ENCODE measurements at places on chromosomes 16 and 17.

GRCh38 chr17:69235338-69236058 lies 6.9 kb upstream of the ABCA10 start:
- DNase-seq, result peak; percentile 73

DNA sequence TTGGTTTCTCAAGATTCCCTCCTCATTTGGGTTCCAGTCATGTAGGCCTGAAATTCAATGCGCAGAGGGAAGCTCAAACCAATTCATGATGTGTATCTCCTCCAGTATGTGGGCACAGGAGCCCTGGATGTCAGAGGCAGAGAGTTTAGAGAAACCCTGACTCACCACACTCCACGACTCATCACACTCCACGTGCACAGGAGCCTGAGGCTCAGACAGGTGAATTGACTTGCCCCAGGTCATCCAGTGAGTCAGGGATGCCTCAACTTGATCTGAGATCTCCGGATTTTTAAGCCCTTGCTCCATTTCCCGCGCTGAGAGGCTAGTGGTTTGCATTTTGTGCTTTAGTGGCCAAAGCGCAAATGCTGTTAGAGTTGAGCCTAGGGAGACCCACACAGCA lies 183.9 kb downstream of the HAPSTR1 start:
- no peak for DNase-seq

- DNase-seq, result no peak
These were observed 1.6 kb downstream of the CHD9 start for GRCh38 chr16:53056392-53056881.

DNA sequence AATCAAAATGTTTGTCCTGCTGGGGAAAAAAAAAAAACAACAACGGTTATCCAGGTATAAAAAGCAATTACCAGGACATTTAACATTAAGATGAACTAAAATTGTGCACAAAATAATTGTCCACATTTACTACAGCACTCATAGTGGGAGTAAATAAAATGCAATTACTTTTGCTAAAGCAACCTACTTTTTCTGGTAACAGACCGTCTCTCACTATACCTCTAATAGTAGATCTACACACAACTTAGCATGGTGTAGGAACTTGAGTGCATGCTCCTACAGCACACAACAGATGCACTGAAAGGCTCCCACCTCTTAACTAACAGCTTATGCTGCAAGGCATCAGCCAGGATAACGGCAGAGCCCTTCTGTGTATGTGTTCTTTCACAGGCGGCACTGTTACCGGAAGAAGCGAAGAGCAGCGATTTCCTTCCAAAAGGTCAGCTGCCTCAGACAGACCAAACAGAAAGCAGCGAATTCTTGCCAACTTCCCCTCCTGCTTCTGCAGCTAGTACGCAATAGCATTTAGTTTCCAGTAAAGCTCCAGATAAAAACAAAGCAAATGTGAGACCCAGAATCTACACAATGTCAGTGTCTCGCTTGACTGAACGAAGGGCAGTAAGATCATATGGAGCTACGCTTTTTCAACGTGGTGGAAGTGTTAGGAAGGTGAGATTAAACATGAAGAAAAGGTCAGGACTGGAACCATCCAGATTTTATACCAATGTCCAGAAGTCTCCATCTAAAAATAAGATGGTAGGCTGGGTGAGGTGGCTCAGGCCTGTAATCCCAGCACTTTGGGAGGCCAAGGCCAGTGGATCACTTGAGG lies 27.6 kb downstream of the STAT5B start:
- DNase-seq, result peak; percentile 75

- DNase-seq, result no peak
These were observed 24.7 kb downstream of the LIMD2 start for GRCh38 chr17:63675231-63675606.

GRCh38 chr16:12002447-12003006 lies 26.0 kb downstream of the SNX29 start:
- DNase-seq, result no peak

DNA sequence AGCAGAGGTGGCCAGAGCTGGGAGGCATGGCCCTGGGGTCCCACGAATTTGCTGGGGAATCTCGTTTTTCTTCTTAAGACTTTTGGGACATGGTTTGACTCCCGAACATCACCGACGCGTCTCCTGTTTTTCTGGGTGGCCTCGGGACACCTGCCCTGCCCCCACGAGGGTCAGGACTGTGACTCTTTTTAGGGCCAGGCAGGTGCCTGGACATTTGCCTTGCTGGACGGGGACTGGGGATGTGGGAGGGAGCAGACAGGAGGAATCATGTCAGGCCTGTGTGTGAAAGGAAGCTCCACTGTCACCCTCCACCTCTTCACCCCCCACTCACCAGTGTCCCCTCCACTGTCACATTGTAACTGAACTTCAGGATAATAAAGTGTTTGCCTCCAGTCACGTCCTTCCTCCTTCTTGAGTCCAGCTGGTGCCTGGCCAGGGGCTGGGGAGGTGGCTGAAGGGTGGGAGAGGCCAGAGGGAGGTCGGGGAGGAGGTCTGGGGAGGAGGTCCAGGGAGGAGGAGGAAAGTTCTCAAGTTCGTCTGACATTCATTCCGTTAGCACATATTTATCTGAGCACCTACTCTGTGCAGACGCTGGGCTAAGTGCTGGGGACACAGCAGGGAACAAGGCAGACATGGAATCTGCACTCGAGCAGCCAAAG lies 2.3 kb downstream of the CSF3 start:
- no peak for DNase-seq

DNA sequence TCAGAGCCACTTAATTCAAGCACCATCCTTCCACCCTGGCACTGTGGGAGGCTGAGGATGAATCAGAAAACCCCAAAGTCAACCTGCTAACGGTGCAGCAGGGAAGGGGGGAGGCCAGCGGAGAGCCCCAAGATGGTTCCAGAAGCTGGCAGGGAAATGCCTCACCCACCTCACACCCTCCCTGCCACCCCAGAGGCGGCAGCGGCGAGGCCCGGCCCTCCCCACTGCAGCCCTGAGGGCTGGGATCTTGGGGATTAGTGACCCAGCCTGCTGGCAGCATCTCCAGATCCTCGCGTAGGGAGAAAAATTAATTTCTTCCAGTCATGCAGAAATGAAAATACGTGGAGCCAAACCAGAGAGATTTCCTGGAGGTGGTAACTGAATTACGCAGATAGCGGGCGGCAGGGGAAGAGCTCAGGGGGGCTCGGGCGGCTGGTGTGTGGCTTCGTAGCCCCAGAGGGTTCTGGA lies 38.2 kb downstream of the CBFA2T3 start:
- DNase-seq, result no peak

DNA sequence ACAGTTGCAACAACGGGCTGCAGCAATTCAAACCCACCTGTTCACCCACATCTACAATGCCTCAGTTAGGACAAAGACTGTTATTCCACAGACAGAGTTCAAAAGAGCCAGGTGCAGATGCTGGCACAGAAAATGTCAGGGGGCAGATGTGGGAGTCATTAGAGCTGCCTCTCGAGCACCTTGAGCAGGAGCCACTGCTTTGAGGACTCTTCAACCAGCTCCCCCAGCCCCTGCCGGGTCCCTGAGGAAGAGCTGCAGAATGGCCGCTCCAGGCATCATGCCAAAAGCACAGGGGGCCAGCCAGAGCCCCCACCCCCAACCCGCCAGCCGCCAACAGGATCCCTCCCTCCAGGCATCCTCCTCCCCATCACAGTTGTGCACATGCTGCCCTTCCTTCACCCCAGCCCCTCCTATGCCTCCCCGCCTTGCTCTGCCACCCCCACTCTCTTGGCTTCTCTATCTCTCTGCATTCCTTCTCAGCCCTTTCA lies 20.8 kb downstream of the C17orf67 start:
- no peak for DNase-seq

DNA sequence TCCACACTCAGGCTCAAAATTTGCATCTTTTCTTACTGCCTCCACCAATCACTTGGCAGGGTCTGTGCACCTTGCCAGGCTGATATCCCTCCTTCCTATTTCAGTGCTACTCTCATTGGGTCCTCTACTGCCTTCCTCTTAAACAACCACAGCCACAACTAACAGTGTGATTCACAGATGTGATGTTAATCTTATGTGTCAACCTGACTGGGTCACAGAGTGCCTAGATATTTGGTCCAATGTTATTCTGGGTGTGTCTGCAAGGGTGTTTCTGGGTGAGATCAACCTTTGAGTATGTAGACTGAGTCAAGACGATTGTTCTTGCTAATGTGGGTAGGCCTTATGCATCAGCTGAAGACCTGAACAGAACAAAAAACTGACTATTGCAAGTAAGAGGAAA lies 51.3 kb upstream of the IRX6 start:
- no peak for DNase-seq

GRCh38 chr17:66841328-66841727 lies 6.4 kb downstream of the CACNG5 start:
- DNase-seq, result no peak

DNA sequence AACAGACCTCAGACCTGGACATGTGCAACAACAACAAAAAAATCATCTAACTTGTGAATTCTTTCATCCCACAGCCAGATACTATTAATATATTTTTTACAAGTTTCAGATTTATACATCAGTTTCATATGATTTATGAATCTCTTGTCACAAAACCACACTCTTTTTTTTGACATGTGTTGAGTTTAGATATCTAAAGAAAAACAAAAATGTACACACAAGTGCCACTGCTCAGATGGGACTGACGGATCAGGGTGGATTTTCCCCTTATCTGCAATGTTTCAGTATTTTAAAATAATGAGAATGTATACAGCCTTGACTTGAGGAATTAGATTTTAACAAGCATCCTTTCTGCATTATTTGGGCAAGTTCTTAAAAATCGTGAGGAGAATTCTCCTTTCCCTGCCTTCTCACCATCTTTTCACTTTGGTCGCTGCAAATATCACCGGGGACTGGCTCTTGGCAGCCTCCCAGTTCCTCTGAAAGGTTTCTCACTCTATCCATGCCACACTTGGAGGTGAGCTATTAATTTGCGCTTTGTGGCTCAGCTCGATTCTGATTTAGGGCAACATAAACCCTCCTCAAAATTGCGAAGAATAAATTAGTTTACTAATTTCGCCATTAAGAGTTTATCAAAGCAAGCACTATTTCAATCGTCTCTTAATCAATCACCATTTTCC lies 225.7 kb downstream of the XYLT1 start:
- no peak for DNase-seq

DNA sequence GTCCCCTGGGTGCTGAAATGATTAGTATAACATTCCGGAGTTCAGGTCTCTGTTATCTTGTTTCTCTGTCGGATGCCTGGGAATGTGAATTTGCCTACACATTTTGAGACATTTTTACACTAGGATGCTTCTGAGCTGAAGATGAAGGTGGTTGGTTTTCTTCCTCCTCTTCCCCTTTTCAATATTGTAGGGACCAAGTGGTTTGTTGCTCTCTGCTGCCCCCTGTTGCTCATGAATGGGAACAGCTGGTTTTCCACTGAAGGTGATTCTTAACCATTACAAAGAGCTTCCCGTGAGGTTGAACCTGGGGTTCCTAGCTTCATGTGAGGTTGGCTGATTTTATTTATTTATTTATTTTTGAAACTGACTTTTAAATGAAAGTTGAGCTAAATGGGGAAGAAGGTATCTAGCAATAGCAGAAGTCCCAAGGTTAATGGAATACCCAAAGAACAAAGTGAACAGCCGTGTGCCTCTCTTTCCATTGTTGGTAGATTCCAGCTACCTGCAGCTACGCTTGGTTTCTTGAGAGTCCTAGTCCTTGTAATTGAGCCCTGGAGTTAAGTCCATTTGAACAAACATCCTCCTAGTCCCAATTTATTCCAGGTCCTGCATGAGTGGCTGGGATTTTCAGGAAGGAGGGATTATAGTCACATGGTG lies 983.9 kb upstream of the EEF2KMT start:
- DNase-seq, result no peak

DNA sequence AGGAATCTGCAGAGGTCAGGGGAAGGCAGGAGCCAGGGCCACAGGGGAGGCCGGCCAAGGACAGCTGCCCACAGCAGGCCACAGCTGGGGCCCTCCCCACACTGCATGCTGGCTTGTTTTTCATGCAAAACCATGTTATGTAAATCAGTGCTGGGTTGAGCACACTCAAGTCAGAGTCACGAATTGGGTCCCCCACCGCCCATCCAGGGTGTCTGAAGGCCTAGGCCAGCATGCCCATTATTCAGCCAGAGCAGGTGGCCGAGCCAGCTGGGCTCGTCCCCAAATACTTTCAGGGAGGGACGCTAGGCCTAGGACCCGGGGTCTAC lies 51.2 kb upstream of the TOB1 start:
- no peak for DNase-seq

GRCh38 chr16:22007159-22007508 lies 777 bp upstream of the MOSMO start:
- DNase-seq, result no peak

GRCh38 chr17:80822021-80822699 lies 169.5 kb upstream of the CHMP6 start:
- no peak for DNase-seq

DNA sequence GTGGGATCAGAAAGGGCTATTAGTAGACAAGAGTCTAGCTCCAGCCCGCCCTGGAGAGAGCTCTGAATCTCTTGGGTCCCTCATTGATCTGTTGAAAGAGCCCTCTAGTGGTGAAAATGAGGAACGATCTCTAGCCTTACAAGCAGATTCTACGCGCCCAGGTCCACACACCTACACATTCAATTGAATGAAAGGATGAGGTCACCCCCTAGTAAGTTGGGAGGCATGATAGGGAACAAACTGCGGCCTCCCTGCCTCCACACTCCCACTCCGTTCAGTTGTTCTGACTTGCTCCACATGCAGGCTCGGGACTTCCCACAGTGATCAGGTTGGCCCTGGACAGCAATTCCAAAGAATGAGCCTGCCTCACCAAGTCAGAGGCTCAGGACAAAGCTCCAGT lies 2.9 kb upstream of the CACNG3 start:
- DNase-seq, result peak; percentile 37

- no peak for DNase-seq
These were observed 7.5 kb upstream of the TMEM101 start for GRCh38 chr17:44022246-44022645.

- no peak for DNase-seq
These were observed 74.1 kb upstream of the MED13 start for GRCh38 chr17:62139141-62139540.

DNA sequence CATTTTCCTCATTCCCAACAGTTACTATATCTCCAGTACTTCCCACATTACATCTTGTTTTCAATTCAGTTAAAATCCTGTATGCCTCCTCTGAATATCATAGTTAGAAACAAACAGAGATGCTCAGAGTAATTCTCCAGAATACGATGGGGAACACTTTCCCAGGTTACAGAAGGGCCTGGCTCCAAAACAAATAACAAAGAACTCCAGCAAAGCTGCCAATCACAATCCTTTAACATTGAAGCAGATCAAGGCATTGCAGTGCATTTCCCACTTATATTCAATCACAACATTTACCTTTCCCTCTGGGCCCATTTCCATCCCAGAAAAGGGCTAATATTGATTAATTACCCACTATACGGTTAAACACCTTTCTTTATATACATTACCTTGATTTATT lies 29.4 kb upstream of the PMFBP1 start:
- DNase-seq, result no peak

- no peak for DNase-seq
These were observed 41.6 kb downstream of the DCAKD start for GRCh38 chr17:45009676-45010467.

- DNase-seq, result no peak
These were observed 5.6 kb downstream of the USH1G start for GRCh38 chr17:74917430-74917829.

GRCh38 chr17:39722965-39723848 lies 7.1 kb downstream of the MIEN1 start:
- no peak for DNase-seq

- DNase-seq, result no peak
These were observed 13.4 kb upstream of the TAOK1 start for GRCh38 chr17:29376667-29377270.

GRCh38 chr16:82541103-82541502 lies 85.7 kb upstream of the CDH13 start:
- DNase-seq, result no peak

All from GM12864 (cell line).